Tongue (tissue), 3 donors: ENCODE measurements at places on chromosomes 7 and 10. TPM values are rescaled to one million over a fixed set of nuclear protein-coding genes. Genes with fewer than 3 reads are reported as not detected.

DNA sequence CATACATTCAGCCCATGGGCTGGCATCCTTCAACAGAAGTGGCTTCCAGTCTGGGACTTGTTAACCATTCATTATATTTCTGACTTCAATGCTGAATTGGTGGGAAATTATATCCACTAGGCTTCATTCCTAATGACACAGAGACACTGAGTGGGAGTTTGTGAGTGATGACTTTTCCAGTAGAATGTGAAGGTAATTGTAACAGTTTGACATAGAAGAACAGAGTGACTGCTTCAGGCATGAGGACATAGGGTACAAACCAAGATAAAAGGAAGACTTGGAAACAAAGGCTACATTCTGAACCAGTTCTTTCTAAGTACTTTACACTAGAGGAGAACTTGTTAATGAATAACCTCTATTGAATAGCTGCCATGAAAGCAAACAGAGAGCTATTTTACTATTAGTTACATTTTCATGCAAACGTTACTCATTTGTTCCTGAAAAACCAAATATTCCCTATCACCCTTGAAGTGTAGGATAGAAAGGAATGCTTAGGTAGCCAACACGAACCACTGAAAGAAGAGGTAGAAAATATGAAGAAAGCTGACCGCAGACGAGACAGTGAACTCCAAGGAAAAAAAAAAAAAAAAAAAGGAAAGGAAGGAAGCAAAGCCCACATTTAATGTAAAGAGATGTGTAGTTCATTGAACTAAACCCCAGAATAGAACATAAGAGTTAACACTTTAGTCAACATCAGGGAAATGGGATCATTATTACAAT lies 237.0 kb upstream of the SEMA3C start:
- DNase-seq: no peak

GRCh38 chr10:71831646-71832552 lies 19.2 kb downstream of the PSAP start:
- DNase-seq: no peak

- no peak for DNase-seq
These were observed 243.0 kb upstream of the GRB10 start for GRCh38 chr7:51025668-51026067.

GRCh38 chr7:112193915-112194502 lies 12.2 kb downstream of the DOCK4 start:
- no peak for DNase-seq

GRCh38 chr10:46537309-46537708 lies 19.1 kb downstream of the GPRIN2 start:
- no peak for DNase-seq

DNA sequence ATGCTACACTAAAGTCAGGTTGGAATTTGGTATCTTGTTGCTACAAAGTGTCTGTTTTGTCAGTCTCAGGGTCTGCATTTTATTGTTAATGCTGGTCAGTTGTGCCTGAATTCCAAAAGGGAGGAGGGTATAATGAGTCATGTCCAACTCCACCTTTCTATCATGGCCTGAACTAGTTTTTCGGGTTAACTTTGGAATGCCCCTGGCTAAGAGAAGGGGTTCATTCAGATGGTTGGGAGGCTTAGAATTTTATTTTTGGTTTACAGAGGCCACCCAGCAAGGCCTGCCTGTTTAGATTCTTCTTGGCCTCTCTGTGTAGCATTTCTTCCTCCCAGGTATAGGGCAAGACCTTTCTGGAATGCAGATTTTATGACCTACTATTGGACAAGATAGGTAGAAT lies 93.2 kb downstream of the SKIDA1 start:
- no peak for DNase-seq

DNA sequence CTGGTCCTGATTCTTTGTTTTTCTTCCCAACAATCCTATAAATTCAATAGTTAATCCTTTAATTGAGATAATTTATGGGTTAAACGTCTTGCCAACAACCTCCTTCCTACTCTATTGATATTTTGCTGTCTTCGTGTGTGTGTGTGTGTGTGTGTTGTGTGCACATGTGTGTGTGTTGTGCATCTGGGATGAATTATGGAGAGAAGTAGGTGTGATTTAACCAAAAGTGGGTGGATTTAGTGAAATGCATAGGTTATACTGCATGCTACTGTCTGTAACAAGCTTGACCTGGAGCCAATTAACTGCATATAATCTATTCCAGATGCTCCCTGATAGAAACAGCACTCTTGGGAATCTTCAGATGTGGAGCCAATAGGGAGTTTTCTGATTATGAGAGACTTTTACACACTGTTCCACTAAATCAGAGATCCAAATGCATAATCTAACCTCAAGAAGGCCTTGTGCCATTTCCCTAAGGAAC lies 61.2 kb downstream of the SEMA3D start:
- DNase-seq: peak; percentile 17

- DNase-seq: no peak
These were observed 9.4 kb upstream of the FBXW4 start for GRCh38 chr10:101704331-101704730.

DNA sequence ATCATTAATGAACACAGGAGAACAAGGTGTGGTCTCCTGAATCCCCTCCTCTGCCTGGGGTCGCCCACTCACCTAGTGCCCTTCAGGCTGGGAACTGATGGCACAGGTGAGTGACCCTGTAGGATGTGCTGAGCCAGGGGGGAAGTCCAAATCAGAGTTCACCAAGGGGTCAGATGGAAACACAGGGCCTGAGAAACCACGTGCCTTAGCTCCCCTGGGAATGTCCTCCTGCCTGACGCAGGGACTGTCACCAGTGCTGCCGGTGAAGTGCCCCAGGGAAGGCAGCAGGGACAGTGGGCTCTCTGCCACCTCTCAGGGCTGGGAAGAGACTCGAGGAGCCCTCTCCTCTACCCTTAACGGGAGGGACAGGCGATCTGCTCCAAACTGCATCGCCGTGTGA lies 5.8 kb upstream of the PYROXD2 start:
- DNase-seq: no peak

DNA sequence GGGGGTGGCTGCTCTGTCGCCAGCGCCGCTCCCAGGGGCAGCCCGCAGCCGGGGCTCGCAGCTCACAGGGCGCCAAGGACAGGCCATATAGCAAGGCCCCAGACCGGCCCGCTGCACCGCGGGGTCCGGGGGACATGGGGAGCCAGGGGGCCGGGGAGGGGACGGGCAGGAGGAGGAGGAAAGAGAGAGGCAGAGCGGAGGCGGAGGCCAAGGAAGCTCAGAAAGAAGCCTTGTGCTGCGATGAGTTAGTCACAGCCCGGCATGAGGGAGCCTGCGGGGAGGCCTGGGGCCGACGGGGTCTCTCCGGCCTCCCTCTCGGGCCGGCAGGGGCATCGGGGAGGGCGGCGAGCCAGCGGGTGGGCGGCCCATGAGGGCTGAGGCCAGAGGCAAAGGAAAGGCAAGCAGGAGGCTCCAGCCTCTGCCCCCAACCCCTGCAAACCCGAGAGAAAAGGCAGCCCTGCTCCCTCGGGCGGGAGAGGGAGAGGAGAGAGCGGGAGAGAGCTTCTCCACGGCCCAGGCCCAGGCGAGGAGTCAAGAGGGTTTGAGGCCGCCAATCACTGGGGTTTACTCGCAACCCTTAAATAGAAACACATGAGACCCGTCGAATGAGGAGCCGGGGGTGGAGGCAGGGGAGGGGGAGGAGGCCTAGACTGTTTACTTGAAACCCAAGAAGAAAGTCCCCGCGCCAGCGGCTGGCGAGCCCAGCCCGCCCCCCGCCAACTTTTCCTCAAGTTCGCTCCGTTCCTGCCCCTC lies 167.9 kb downstream of the NEURL1 start:
- DNase-seq: peak; percentile 97

GRCh38 chr10:3779158-3779741 lies 5.8 kb downstream of the KLF6 start:
- no peak for DNase-seq

DNA sequence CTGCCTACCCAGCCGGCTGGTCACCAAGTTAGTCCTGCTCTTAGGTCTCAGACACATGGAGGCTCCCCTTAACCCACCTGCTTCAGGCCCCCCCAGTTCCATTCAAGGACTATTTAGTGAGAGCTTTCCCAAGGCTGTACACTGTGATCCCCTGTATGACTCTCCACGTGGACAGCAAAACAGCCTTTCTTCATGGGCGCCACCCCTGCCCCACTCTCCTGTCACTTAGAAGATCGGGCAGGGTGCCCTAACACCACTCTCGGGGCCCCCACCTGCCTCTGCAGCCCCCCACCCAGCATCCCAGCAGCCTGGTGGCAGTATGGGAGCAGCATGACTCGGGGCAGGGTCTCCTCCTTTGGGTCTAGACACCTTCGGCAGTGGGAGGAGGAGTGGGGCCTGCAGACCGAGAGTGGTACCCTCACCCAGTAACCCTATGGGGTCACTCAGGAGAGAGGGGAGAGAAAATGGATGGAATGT lies 116.6 kb downstream of the PTPN20 start:
- no peak for DNase-seq

DNA sequence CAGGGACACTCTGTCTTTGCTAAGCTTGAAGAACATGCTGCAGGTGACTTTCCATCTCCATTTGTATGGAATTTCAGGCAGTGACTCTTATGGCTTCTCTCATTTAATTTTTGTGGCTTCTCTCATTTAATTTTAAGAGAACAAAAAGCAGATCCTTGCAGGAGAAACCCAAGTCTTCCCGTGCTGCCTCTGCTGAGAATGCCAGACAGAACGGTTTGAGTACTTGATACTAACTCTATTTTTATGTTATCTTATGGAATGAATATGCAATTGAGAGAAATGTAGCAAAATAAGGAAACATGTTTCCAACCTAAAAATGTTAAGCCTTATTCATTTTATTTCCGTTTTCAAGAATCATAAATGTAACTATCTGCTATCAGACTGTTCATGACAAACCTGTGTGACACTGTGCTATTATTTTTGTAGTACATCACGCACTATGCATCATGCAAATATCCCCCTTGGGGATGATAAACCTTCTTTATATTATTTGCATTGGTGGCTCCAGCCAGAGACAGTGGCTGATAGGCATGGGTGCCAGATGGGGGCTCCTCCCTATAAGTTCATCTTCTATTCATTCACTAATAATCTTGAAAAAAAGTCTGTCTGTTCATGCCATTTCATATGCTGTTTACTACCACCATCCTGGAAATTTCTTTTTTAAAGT lies 6.9 kb upstream of the RAPGEF5 start:
- no peak for DNase-seq

GRCh38 chr7:125424721-125425120 lies 495.1 kb upstream of the POT1 start:
- DNase-seq: no peak

DNA sequence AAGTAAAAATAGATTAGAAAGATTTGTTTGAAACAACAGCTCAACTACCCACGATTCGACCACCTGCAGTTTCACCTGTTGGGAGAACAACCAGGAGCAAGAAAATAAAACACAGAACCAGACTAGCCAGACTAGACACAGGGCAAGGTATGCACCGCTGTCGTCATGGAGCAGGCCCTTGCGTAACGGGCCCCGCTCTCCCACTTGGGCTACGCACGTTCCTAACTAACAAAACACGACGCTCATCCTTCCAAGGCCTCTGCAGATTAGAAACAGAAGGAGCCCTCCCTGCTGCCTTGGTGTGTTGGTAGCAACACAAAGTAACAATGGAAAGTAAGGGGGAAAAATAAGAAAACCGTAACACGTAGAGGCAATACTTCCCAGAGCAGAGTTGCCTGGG lies 45.1 kb upstream of the ELMO1 start:
- no peak for DNase-seq

DNA sequence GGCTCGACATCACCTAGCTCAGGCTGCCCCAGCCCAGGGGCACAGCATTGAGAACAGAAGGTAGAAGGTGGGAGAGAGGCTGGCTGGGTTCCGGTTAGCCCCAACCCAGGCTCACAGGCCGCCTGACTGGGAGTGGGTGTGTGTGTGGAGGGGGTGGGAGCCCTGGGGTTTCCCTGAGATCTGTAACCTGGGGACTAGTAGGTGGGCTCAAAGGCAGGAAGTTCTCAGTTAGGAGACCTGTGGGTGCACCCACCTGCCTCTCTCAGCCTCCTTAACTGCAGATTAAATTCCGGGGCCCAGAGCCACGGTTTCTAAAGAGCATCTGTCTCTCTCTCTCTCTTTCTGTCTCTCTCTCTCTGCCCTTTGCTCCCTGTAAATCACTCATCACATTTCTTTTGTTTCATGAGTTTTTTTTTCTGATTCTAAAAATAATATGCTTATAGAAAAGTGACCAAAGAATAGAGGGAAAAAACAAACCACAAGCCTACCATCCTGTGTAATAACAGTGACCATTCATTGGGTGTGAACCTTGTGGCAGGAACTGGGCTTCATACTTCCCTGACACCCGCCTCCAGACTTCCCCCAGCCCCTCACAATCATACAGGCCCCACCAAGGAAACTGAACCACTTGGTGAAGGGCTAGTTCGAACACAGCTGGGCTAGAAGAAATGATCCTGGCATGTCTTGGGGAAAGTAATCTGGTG lies 83.4 kb upstream of the SMNDC1 start:
- DNase-seq: no peak

- peak; percentile 65 for DNase-seq
These were observed 3.4 kb upstream of the ZNF503 start for GRCh38 chr10:75404815-75405597.

The PRPS1L1 gene
- total RNA-seq: not detected

The PAX4 gene
- not detected for total RNA-seq

The DNAJC12 gene
- total RNA-seq: 8.2 TPM

The FOXI2 gene
- total RNA-seq: not detected

The C10orf71 gene
- 23.3 TPM for total RNA-seq

The PIK3CG gene
- total RNA-seq: 3.5 TPM

The PMPCB gene
- 63.0 TPM for total RNA-seq

The MCM10 gene
- total RNA-seq: 4.2 TPM

The NKX2-3 gene
- total RNA-seq: 6.2 TPM

The FAM107B gene
- 36.6 TPM for total RNA-seq

The MAGI2 gene
- total RNA-seq: 8.0 TPM
